ENCODE measurements at places on chromosomes 12 and 14. TPM values are rescaled to one million over a fixed set of nuclear protein-coding genes. Genes with fewer than 3 reads are reported as not detected.

The AKT1 gene
- 215 TPM for total RNA-seq

The LETMD1 gene
- 46.6 TPM for total RNA-seq

The NPAS3 gene
- total RNA-seq, result 0.08 TPM

The DBX2 gene
- not detected for total RNA-seq

The DNAI7 gene
- total RNA-seq, result 0.08 TPM

The PSMA6 gene
- total RNA-seq, result 202 TPM

The NPFF gene
- total RNA-seq, result not detected

The PCNX4 gene
- total RNA-seq, result 35.9 TPM

The PTPN21 gene
- total RNA-seq, result 8.0 TPM

The REP15 gene
- total RNA-seq, result 0.68 TPM

The GLIPR1 gene
- total RNA-seq, result 86.0 TPM

Measured in smooth muscle cell of the coronary artery (primary cell).